ENCODE measurements at places on chromosomes 6 and 20.

GRCh38 chr6:44702292-44702691 lies 314.8 kb downstream of the CDC5L start:
- H3K4me1 ChIP-seq, result peaks cover 17% of the 10 kb centered on the region
- no peak for DNase-seq
- no peaks in the 10 kb centered on the region for H3K36me3 ChIP-seq

GRCh38 chr6:153484056-153484455 lies 353.0 kb upstream of the RGS17 start:
- peak; percentile 1 for DNase-seq
- H3K27me3 ChIP-seq, result no peaks in the 10 kb centered on the region
- no peaks in the 10 kb centered on the region for H3K4me1 ChIP-seq
- no peak overlapping the region for H3K27ac ChIP-seq

DNA sequence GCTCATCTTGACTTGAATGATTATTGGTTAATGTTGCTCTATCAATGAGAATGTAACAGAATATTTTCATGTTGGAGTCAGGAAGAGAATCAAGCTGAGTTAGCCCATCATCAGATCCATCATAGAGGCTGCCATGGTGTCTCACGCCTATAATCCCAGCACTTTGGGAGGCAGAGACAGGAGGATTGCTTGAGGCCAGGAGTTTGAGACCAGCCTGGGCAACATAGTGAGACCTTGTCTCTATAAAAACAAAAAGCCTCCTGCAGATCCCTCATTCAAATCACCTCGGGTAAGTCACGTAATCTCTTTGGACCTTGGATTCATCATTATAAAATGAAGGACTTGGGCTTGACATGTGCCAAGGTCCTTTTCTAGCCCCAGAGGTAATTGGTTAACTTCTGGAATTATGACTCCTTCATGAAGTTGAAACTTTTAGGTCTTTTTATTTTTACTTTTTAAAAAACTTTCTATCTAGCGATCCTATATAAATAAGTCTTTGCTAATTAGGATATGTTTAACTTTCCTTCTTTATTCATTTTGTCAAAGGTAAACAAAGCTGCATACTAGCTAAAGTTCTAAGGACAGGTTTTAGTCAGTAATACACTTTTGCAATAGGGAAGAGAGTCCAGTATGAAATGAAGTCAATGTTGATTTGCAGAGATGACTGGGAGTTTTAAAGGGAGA lies 110.9 kb downstream of the ZFAND3 start:
- no peaks in the 10 kb centered on the region for H3K36me3 ChIP-seq
- no peaks in the 10 kb centered on the region for H3K4me1 ChIP-seq
- H3K27ac ChIP-seq, result no peak overlapping the region
- no peak for DNase-seq
- no peak overlapping the region for H3K4me3 ChIP-seq
- no peaks in the 10 kb centered on the region for H3K27me3 ChIP-seq

GRCh38 chr20:17571153-17571527 lies 1.3 kb downstream of the DSTN start:
- DNase-seq, result no peak
- peaks cover 7% of the 10 kb centered on the region for H3K4me1 ChIP-seq
- H3K36me3 ChIP-seq, result peaks cover 10% of the 10 kb centered on the region
- H3K27me3 ChIP-seq, result no peaks in the 10 kb centered on the region
- peak overlapping the region; percentile 75 for H3K4me3 ChIP-seq

GRCh38 chr20:14888134-14888533 lies 550.7 kb upstream of the FLRT3 start:
- no peaks in the 10 kb centered on the region for H3K27me3 ChIP-seq
- H3K27ac ChIP-seq, result no peak overlapping the region
- H3K36me3 ChIP-seq, result no peaks in the 10 kb centered on the region
- H3K4me1 ChIP-seq, result peaks cover 4% of the 10 kb centered on the region
- DNase-seq, result no peak
- H3K4me3 ChIP-seq, result no peak overlapping the region

- H3K27me3 ChIP-seq, result no peaks in the 10 kb centered on the region
- no peak overlapping the region for H3K4me3 ChIP-seq
- peaks cover 3% of the 10 kb centered on the region for H3K4me1 ChIP-seq
- no peak for DNase-seq
These were observed 54.6 kb upstream of the DDR1 start for GRCh38 chr6:30829639-30830255.

DNA sequence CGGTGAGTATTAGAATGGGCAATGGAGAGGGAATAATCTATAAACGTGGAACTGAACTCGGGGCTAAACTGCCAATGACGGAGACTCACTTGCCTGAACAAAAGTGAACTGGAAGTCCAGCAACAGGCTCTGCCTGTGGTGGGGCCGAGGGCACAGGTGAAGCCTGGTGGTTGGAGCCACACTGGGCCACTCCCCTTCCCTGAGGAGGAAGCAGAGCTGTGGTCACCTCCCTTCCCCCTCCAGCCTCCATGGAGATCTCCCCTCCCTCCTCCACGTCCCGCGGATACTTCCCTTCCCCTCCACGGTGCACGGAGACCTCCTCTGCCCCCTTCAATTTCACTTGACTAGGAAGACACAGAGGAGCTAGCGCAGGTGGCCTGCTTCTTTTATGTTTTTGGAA lies 14.7 kb upstream of the DSP start:
- no peaks in the 10 kb centered on the region for H3K4me1 ChIP-seq
- no peak overlapping the region for H3K4me3 ChIP-seq
- no peak for DNase-seq
- no peaks in the 10 kb centered on the region for H3K36me3 ChIP-seq

DNA sequence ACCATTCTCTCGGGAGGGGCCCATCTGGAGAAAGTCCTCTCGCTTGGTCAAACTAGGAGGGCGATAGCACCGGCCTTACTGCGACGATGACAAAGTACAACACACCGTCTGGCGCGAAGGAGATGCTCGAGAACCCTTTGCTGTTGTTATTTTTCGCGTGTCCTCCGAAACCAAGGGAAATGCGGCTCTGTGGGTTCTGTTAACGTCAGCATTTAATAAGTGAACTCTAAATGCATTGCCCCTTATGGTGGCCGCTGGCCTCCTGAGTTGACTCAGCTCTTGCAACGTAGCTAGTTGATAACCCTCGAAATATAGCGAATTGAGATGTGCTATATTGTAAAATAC lies 577 bp upstream of the SCAND1 start:
- no peaks in the 10 kb centered on the region for H3K27me3 ChIP-seq
- peaks cover 2% of the 10 kb centered on the region for H3K4me1 ChIP-seq
- H3K4me3 ChIP-seq, result peak overlapping the region; percentile 89
- H3K36me3 ChIP-seq, result peaks cover 25% of the 10 kb centered on the region
- H3K27ac ChIP-seq, result peak overlapping the region; percentile 71

DNA sequence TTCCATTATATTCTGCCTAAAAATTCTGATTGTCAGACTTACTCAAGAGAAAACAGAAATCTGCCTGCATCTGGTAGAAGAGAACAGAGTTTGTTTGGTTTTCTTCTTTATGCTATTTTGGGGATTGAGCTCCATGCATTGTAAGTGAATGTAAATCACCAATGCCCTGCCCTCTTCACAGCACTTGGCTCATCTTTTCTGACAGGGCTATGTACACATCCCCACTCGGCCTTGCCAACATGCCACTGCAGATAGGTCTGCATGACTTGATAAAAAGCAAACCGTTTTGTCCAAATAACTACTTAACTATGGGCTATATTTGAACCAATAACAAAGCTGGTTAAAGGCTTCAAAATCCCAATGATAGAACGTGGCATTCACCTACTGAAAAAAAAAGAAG lies 117.7 kb downstream of the IBTK start:
- no peak overlapping the region for H3K4me3 ChIP-seq
- no peaks in the 10 kb centered on the region for H3K36me3 ChIP-seq
- no peak for DNase-seq
- H3K27ac ChIP-seq, result no peak overlapping the region
- no peaks in the 10 kb centered on the region for H3K4me1 ChIP-seq

DNA sequence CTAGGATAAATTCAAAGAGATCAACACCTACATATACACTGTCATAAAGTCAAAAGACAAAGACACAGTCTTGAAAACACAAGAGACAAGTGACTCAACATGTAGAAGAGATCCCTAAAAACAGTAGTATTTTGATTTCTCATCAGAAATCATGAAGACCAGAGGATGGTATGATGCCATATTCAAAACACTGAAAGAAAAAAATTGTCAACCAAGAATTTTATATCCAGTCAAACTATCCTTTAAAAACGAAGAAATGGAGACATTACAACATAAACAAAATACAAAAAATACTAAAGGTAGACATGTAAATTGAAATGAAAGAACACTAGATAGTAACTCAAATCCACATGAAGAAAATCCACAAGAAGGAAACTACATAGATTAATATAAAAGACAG lies 27.3 kb upstream of the HBS1L start:
- no peak for DNase-seq
- no peak overlapping the region for H3K4me3 ChIP-seq
- H3K27me3 ChIP-seq, result no peaks in the 10 kb centered on the region
- no peaks in the 10 kb centered on the region for H3K4me1 ChIP-seq

DNA sequence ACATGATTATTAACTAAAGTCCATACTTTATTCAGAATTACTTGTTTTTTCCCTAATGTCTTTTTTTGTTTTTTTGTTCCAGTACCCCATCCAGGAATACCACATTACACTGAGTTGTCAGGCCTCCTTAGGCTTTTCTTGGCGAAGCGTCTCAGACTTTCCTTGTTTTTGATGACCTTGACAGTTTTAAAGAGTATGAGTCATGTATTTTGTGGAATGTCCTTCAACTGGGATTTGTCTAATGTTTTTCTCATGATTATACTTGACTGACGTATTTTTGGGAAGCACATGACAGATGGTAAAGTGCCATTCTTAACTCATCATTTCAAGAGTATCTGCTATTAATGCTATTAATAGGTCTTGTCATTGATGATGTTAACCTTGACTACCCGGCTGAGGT lies 23.6 kb downstream of the ENPP1 start:
- no peak overlapping the region for H3K4me3 ChIP-seq
- no peaks in the 10 kb centered on the region for H3K4me1 ChIP-seq
- no peak for DNase-seq
- H3K27ac ChIP-seq, result no peak overlapping the region
- no peaks in the 10 kb centered on the region for H3K36me3 ChIP-seq

DNA sequence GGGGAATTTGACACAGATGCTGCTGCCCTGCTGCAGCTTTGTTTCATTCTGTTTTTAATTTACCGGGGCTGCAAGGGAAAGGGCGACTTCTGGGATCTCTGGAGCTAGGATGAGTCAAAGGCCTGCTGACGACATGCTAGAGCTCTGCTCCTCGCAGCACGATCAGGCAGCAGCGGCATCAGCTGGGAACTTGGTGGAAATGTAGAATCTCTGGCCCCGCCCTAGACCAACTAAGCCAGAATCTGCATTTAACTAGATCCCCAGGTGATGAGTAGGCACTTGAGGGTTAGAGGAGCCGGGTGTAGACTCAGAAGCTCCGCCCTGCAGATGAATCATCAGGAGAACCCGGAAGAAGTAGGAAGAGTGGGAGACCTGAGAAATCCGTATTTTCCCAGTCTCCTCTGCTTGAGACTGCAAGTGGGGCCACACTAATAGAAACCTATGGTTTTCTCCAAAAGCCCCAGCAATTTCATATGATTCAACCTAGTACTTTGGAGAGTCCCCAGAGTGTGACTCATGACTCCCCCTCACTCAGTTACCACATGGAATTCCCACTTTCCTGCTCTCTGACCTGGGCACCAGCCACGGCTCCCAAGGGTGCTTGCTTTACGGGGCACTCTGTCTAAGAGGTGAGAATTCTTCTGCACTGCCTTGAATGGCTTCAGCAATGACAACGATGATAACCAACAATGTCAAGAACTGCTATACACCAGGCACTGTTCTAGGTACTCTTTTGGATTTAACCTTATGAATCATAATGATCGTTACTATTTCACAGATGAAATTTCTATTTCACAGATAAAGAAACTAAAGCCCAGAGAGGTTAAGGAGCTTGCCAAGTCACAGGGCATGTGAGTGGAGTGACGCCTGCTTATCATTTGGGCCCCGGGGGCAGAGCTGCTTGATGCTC lies 18.1 kb downstream of the TUBB2B start:
- no peaks in the 10 kb centered on the region for H3K36me3 ChIP-seq
- peaks cover 14% of the 10 kb centered on the region for H3K4me1 ChIP-seq
- no peak overlapping the region for H3K27ac ChIP-seq
- no peaks in the 10 kb centered on the region for H3K27me3 ChIP-seq

DNA sequence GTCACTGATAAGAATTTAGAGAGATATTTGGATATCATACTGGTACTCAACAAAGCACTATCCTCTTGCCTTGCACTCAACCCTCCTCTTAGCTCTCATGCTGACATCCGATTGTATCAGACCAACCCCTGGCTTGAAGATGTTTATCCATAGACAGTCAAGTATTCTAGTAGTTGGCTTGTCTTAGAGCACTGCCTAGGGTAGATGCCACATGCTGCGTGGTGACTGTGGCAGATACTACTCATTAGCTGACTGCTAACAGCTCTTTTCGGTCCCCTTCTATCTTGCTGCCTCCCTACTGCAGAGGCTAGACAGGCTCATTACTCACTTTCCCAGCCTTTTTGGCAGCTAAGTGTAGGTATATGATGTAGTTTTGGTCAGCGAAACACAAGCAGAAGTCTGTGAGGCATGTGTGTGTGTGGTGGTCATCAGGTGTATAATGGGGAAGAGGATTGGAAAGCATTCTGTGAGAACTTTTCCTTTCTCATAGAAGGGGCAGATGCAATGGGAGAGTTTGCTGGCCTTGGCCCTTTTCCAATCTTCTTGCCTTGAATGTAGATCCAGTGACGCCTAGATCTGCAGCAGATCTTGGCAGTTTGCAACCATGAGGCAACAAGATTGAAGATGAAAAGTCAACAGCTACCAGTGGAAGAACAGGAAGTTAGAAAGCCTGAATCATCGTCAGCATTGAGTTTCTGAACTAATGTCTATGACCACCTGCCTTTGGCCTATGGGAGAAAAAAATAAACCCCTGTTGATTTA lies 4.4 kb upstream of the IFNGR1 start:
- H3K27ac ChIP-seq, result no peak overlapping the region
- DNase-seq, result no peak
- no peaks in the 10 kb centered on the region for H3K27me3 ChIP-seq
- no peaks in the 10 kb centered on the region for H3K36me3 ChIP-seq

DNA sequence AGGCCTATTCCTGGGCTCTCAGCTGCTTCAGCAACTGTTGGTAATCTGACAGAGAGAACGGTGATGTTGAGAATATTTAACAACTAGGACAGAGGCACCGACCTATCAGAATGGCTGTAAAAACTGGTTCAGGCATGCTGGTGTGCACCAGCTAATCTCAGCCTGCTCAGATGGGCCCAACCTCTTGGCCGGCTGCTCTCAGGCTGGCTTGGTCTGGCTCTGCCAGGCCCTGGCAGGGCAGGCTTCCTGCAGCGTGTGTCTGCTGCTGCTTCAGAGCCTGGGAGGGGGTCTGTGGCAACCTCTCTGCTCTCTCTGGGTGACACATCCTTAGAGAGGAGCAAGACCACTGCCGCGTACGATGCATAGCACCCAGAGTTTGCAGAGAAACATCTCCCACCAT lies 4.8 kb downstream of the SLC2A12 start:
- no peak for DNase-seq
- H3K27me3 ChIP-seq, result no peaks in the 10 kb centered on the region
- no peak overlapping the region for H3K4me3 ChIP-seq
- H3K27ac ChIP-seq, result no peak overlapping the region
- peaks cover 2% of the 10 kb centered on the region for H3K36me3 ChIP-seq

- H3K36me3 ChIP-seq, result no peaks in the 10 kb centered on the region
- no peak overlapping the region for H3K4me3 ChIP-seq
- H3K4me1 ChIP-seq, result peaks cover 17% of the 10 kb centered on the region
- H3K27me3 ChIP-seq, result no peaks in the 10 kb centered on the region
- no peak for DNase-seq
These were observed 28.3 kb downstream of the METTL24 start for GRCh38 chr6:110329714-110330436.

GRCh38 chr6:146543940-146544615 lies 445 bp downstream of the RAB32 start:
- H3K36me3 ChIP-seq, result no peaks in the 10 kb centered on the region
- H3K4me3 ChIP-seq, result peak overlapping the region; percentile 89
- H3K27ac ChIP-seq, result no peak overlapping the region
- no peaks in the 10 kb centered on the region for H3K27me3 ChIP-seq
- H3K4me1 ChIP-seq, result no peaks in the 10 kb centered on the region
- DNase-seq, result peak; percentile 27
